ENCODE measurements at places on chromosomes 16 and 17. TPM values are rescaled to one million over a fixed set of nuclear protein-coding genes. Genes with fewer than 3 reads are reported as not detected.

Gene LRRC46
- total RNA-seq: under 0.01 TPM

Gene C1QTNF8
- total RNA-seq: not detected

Gene AIPL1
- total RNA-seq: not detected

Gene RPGRIP1L
- total RNA-seq: 22.0 TPM

Gene PHF23
- 54.1 TPM for total RNA-seq

Gene KRTAP2-3
- 0.32 TPM for total RNA-seq

Gene ST6GALNAC1
- not detected for total RNA-seq

Gene HES7
- not detected for total RNA-seq

Gene MKS1
- 12.6 TPM for total RNA-seq

Gene PLA2G10
- not detected for total RNA-seq

Gene PGS1
- total RNA-seq: 35.4 TPM

Gene PDILT
- not detected for total RNA-seq

Gene TMEM186
- total RNA-seq: 3.2 TPM

Gene MMP2
- 634 TPM for total RNA-seq

Gene CHMP1A
- total RNA-seq: 114 TPM

Gene BCO1
- total RNA-seq: not detected
